Large intestine (tissue), 12 donors: ENCODE measurements at places on chromosomes 11 and 22.

- DNase-seq, result peak; percentile 9
Observed at GRCh38 chr11:87432022-87432421, 394.3 kb downstream of the TMEM135 start.

DNA sequence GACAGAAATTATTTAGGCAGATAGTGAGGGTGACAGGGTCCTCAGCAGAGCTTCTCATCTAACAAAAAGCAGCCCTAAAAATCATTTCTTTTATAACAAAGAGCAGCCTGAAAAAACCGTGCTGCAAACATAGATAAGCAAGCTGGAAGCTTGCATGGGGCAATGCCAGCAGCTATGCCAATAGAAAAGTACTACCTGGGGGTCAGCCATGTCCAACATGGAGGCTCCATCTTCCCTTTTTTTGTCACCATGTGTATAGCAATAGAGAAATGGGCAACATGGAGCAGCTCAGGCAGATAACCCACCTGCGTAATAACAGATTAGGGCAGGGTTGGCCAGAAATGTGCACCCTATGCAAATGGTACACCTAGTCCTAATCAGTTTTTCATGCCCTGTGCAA, 57.4 kb upstream of the IGLL5 start:
- no peak for DNase-seq

GRCh38 chr11:39960206-39960605, 1499.2 kb downstream of the LRRC4C start:
- no peak for DNase-seq

- no peak for DNase-seq
Observed at GRCh38 chr11:119344291-119345010, 2.1 kb downstream of the MFRP start.

DNA sequence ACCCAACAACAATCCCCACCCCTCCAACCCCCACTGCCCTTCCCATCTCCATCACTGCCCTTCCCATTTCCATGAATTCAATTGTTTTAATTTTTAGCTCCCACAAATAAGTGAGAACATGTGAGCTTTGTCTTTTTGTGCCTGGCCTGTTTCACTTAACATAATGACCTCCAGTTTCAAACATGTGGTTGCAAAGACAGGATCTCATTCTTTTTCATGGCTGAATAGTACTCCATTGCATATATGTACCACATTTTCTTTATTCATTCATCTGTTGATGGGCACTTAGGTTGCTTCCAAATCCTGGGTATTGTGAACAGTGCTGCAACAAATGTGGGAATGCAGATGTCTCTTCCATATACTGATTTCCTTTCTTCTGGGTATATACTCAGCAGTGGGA, 985 bp upstream of the IL2RB start:
- no peak for DNase-seq

GRCh38 chr11:127110542-127110941, 110.0 kb upstream of the KIRREL3 start:
- no peak for DNase-seq

- DNase-seq, result no peak
Observed at GRCh38 chr11:66639066-66639813, 737 bp downstream of the RBM4 start.

DNA sequence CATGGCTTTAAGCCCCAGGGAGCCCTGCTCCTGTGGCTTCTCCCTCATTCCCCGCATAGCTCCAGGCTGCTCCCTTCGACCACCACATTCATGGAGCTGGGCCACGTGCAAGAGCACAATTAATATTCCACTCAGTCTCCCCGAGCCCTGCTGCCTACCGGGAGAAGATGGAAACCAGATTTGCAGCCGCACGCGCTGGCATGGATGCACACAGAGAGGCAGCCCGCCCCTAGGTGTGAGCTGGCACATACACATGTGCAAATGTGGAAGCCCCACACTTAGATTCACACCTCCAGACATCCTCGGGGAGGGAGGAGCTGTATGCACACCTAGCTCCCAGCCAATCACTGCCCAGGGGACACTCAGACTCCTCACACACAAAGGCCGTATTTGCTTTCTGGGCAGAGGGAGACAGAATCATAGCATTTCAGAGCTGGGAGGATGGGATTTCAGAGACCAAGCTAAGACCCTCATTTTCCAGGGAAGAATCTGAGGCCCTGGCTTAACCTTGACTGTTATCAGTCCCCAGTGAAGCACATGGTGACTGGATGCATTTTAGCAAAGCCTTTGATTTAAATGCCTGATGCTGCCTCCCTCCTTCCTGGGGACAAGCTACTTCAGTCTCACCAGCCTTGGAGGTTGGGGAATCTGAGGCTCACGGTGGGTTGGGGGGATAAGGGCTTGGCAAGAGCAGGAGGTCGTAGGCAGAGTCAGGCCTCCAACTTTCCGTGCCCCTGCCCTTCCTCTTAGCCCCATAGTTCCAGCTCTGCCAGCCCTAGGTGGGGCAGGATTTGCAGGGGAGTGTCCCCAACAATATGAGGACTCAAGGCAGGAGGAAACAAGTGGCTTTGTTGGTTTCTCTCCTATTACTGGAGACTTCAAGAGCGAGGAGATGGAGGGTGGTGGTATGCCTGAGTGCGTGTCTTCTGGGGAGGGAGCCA, 5.3 kb upstream of the CREB3L1 start:
- DNase-seq, result no peak

DNA sequence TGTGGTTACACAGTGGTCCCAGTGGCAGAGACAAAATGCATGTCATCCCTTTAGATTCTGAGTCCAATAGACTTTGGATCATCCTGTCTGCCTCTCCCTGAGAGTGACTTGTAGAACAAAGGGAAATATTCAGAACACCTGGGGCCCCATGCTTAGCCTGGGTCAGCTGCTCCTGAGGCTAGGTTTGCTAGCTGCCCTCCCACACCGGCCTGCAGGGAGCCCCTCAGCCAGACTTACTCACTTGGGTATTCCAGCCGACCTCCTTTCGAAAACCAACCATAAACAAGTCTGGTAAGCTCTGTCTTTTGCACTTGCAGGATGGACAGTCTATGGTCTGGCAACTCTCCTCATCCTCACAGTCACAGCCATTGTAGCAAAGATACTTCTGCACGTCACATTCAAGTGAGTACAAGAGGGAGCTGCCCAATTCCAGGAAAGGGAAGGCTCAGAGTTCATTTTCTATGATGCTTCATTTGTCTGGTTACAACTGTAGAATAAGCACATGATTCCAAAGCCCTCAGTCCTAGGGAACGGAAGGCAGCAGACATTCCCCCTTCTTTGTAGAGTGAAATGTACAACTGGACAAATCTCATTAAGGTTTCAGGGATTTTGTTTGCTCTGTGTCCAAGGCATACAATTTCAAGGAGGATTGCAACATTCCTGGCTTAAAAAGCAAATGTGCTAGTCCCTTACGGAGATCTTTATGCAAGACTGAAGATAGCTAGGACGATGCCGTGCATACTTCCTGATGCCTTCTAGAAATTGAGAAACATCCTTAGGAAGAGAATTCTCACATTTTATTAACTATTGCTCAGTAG, 65.5 kb upstream of the EMID1 start:
- no peak for DNase-seq

DNA sequence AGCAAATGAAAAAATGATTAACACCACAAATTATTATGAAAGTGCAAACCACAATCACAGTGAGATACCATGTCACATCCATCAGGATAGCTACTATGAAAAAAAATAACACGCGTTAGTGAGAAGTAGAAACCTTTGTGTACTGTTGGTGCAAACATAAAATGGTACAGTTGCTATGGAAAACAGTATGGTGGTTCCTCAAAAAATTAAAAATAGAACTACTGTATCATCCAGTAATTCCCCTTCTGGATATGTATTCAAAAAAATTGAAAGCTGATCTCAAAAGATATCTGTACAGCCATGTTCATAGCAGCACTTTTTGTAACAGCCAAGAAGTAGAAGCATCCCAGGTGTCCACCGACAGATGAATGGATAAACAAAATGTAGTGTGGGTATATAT, 43.4 kb downstream of the CCDC81 start:
- DNase-seq, result no peak

- no peak for DNase-seq
Observed at GRCh38 chr22:37618072-37618656, 9.5 kb downstream of the GGA1 start.

- no peak for DNase-seq
Observed at GRCh38 chr11:70075836-70076235, 2.3 kb upstream of the ANO1 start.

DNA sequence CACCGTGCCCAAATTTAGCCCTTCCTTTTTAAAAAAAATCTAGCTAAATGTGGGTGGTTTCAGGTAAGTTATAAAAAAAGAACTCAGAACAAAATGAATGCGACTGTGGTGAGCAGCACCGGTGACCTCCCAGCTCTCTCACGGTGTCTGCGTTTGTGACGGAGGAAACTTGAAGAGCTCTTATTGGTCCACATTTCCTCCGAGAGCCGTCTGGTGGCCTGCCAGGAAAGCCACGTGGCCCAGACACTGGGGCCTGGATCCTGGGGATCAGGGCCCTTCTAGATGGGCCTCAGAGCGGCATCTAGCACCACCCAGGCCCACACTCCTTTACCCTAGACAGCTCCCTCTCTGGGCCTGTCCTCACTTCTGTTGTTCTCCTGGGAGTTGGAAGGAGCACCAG, 39.5 kb downstream of the B3GAT1 start:
- DNase-seq, result no peak

GRCh38 chr11:91133361-91133760, 910.5 kb upstream of the CHORDC1 start:
- DNase-seq, result no peak

DNA sequence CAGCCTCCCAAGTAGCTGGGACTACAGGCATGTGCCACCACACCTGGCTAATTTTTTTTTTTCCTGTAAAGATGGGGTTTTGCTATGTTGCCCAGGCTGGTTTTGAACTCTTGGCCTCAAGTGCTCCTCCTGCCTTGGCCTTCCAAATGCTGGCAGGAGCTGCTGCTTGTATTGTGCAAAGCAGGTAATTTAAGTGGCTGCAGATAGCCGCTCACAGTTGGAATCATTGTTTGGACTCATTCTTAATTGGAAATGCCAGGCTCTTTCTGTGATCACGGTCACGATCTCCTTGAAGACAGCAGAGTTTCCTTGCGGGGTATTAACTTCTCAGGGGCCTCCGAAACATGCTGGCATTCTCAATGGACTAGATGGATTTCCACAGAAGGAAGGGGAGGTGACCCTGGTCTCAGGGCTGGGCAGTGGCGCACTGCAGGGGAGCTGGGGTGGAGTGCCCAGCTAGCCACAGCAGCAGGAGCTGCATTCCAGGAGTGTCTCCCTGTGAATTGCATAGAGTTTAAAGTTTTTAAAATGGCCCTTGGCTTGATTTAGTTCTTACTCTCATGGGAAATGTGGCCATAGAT, 136.1 kb downstream of the MORC2 start:
- no peak for DNase-seq

DNA sequence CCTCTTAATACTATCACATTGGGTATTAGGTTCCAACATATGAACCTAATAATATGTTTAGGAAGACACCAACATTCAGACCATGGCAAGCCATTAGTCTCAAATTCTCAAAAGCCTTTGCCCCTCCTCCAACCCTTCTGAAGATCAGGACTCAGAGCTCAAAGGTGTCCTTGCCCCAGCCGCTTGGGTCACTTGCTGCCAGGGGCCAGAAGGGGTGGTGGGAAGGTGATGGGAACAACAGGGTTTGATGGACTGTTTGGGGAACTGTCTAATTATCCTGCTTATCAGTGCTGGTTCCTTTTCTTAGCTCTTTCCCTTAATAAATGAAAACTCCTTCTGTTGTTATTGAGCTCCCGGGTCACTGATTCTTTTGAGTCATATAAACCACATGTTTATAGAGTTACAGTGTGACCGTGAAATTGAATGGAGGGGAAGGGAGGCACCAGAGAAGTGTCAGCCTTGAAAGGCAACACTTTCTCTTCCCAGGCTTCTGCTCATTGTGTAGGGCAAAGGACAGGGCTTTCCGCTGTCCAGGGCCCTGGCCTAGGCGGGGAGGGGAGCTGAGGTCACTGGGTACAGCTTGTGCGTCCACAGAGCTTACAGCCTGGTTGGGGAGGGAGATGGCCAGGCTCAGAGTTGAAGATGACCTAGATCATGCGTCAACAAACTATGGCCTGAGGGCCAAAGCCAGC, 105.1 kb downstream of the FBXO7 start:
- no peak for DNase-seq
